Esophagus muscularis mucosa (tissue), 4 donors: ENCODE measurements at places on chromosomes 2 and 18.

DNA sequence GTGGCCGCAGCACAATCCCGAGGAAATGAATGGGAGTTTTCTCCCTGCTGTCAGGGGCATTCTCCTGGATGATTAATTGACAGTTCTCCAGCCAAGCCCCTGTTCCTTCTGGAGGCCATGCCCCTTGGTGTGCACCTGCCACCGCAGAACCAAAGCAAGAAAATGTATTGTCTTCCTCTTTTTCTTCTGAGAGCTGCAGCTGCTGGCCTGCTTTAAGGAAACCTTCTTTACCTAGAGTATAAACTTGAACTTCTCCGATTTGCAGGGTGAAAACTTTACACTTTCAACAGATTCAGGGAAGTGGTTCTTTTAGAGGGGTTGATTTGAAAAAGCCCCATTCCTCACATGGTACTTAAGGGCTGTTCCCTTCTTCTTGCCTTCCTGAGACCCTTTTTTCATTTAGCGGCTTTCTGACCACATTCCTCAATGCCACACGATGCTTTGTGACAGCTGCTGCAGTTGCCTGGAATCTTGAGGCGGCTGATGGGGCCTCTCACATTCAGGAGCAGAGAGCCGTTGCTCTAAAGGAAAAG lies 402.8 kb downstream of the TXNL1 start:
- DNase-seq = no peak

DNA sequence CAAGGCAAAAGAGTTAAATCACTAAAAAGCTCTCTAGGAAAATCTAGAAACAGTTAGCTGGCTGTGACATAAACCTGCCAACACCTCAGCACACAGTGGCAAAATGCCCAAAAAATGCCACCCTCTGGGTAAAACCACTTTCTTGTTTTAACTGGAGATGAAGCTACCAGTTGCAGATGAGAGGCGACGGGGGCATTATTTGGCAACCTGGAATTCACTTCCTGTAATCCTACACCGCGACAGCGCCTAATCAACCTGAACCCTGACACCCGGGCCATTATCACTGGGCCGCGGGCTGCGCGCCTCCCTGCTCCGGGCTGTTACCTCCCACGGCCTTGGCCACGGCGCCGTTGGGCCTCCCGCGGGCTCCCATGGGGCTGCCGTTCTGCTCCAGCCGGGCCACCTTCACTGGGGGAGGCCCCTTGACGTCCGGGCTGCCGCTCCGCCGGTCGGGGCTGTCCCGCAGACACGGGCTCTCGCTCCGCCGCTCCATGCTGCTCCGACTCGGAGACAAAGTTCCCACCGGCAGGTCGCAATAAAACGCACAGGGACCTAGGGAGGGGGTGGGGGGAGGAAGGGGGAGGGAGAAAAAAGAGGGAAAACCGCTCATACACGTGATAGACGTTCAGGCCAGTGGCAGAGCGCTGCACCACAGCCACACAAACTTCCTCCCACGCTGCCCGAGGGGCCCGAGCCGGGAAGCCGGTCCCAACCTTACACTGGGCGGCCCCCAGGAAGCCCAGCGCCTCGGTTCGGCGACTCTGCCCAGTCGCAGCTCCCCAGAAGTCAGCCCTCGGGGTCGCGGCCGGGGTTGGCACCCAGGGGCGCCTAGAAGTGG lies 2.0 kb downstream of the SATB2 start:
- peak; percentile 78 for DNase-seq

DNA sequence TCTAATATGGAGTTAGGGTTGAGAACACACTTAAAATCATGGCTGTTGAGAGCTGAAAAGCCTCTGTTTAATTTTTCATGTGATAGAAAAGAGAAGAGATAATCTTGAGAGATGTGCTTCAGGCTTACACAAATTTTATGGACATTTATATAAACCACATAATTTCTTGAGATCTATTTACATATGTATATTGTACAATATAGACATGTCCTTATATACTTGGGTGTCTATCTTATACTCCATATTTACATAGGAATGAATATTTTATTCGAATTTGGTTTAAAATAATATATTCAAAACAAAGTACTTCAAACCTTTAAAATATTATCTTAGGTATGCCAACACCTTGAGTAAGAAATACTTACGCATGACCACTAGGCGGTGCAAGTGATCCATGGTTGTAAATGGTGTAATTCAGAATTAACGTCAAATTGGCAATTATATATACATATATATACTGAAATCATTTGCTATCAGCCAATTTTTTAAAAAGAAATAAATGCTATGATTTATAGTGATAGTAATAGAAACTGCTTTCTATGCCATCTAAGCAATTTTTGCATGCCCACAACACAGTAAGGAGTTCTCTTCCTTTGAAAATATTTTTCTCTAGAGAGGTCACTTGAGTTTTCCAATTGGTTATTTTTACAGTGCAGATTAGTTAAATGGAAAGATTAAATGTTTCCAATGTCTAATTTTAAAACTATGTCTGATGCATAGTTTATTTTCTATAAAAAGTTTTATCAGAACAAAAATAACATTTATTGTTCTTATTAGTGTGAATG lies 37.6 kb upstream of the SPAG16 start:
- no peak for DNase-seq

DNA sequence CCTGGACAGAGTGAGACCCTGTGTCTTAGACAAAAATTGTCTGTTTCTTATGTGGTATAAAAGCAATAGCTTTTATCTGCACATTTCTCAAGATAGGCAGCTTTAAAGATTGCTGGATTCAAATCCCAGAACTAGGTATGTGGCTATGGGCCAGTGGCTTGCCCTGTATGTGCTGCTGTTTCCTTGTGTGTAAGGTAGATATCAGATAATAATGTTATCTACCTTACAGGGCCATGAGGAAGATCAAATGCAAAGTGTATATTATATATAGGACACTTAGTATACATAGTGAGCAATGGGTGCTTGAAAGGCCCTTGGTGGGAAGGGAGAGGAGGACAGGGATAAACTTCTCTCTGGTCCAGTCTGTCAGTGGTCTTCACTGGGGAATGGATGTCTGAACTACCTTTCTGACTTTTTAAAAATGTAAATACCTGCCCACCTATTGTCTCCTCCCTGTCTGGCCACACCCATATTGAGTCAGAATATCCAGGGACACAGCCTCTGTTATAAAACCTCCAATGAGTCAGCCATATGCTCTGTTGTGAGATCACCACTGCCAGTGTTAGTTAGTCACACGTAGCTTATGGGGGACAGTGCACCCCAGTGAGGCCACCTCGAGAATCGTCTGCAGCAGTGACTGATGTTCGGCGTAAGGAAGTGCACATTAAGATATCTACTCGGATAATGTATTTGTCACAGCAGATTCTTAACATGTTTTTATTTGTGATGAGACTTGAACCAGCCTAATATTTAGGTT lies 383.4 kb downstream of the PTPRM start:
- DNase-seq = no peak

DNA sequence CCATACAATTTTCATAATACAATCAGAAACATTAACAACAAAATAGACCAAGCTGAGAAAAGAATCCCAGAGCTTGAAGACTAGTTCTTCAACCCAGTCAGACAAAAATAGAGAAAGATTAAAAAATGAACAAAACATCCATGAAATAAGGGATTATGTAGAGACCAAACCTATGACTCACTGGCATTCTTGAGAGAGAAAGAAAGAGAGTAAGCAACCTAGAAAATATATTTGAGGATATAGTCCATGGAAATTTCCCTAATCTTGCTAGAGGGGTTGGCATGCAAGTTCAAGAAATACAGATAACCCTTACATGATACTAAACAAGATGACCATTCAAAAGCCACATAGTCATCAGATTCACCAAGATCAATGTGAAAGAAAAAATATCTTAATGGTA lies 281.7 kb downstream of the CCDC85A start:
- DNase-seq = no peak

- no peak for DNase-seq
Measured at GRCh38 chr18:49342690-49343089, 117.8 kb downstream of the DYM start.

GRCh38 chr2:113282747-113283533 lies 4.2 kb upstream of the PAX8 start:
- DNase-seq = no peak

- DNase-seq = no peak
Measured at GRCh38 chr2:72236445-72237067, 88.9 kb upstream of the CYP26B1 start.

DNA sequence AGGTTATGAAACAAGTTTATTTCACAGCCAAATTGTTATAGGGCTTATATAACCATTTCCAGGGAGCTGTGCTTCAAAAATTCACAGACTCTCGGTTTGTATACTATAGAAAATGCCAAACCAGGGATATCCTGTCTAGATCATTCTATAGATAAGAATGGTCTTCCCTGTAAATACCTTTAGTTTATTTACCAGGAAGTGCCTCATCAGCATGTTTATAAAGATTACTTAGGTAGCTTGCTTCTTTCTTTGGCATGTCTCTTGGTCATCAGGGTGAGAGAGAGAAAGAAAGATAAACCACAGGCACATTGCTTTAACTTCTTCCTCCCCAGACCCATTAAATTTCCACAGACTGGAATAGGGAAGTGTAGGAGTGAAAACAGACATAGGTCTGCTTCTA lies 439.4 kb downstream of the SPAG16 start:
- no peak for DNase-seq

- DNase-seq = no peak
Measured at GRCh38 chr2:99336804-99337112, 431 bp upstream of the EIF5B start.

- peak; percentile 93 for DNase-seq
Measured at GRCh38 chr2:46812361-46813019, 103.1 kb downstream of the MCFD2 start.

- no peak for DNase-seq
Measured at GRCh38 chr18:37392648-37393047, 172.9 kb downstream of the CELF4 start.

DNA sequence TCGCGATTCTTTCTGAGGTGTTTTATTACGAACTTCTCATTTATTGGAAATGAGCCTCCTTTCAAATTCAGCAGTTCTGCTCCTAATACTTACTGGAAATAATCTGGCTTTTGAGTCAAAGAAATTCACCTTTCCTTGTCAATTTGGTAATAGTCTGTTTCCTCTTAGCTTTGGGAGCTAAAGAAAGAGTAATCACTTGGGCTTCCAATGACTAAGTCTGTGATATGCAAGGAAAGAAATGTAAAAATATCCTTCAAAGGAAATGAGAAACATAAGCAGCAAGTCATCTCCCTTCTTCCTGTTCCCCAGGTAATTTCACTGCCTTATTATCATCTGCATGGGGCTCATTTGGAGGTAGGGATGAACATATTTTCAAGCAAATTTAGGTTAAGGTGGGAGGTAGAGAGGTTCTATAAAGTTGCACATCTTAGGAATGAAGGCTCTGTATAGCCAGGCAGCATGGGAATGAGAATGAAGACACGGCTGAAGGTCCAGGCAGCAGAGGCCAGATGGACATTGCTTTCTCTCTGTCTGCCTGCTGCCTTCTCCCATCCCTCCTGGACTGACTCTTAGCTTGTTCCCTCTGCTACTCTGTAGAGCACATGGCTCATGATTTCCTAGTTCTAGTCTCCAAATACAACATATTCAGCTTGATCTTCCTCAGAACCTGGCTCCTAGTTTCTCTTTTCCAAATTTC lies 1.0 kb downstream of the SPP2 start:
- DNase-seq = no peak

DNA sequence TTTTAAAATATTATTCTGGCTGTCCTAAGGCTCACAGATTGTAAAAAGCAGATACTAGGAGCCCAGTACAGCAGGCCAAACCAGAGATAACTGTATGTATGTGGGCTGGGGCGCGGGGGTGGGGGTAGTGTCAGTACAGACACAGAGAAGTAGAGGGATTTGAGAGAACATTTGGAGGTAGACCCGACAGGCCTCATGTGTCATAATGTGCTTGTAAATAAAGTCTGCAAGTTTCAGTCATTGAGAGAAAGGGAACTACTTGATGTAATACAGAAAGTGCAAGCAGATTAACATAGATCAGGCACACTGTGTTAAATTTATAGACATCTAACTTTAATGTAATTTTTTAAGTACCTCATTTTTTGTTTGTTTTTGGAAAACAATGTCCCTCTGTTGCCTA lies 7.4 kb upstream of the POLI start:
- no peak for DNase-seq

- no peak for DNase-seq
Measured at GRCh38 chr2:205715831-205716525, 33.7 kb downstream of the NRP2 start.

DNA sequence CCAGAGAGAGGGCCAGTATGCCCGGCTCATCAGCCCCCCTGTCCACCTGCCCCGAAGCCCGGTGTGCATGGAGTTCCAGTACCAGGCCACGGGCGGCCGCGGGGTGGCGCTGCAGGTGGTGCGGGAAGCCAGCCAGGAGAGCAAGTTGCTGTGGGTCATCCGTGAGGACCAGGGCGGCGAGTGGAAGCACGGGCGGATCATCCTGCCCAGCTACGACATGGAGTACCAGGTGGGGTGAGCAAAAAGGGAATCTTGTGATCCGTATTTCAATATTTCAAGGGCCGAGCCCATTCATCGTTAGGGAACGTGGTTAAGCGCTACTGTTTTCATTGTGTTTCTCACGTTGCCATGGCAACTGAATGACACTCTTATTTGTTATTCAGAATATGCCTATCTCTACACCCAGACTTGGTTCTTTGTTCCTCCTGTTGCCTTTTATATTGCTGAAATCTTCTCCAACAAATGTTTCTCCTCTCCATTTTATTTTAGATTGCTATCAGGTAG lies 81.5 kb downstream of the NRP2 start:
- DNase-seq = no peak
